Astrocyte of the hippocampus (primary cell): ENCODE measurements at places on chromosomes 2 and 18.

- peak; percentile 42 for DNase-seq
Measured at GRCh38 chr18:56286775-56287325, 351.5 kb downstream of the TXNL1 start.

GRCh38 chr2:19235308-19235707 is 123.1 kb downstream of the OSR1 start:
- no peak for DNase-seq

GRCh38 chr2:10876394-10876793 is 35.3 kb upstream of the KCNF1 start:
- no peak for DNase-seq

GRCh38 chr2:189402932-189403331 is 38.3 kb upstream of the WDR75 start:
- DNase-seq: peak; percentile 58

DNA sequence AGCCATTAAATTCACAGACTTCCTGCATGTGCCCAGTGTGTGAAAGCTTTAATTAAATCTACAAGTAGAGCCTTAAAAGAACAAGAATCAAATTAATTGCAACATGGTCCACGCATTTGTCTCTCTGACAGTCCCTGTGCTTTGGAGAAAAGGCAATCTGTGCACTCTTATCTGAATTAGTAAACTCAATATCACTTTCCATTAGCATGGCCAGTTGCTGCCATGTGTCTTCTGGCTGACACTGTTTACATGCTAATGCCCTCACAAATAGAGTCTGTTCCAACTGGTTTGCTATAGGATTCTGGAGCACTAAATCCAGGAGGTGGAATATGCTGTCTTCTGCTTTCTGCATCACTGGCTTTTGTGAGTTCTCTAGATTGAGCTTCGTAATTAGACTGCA is 434.5 kb upstream of the RAB12 start:
- DNase-seq: no peak

- DNase-seq: peak; percentile 87
Measured at GRCh38 chr18:13112982-13113381, 105.6 kb upstream of the LDLRAD4 start.

- DNase-seq: peak; percentile 28
Measured at GRCh38 chr2:211033765-211034164, 477.4 kb downstream of the CPS1 start.

GRCh38 chr2:31334311-31335026 is 80.1 kb downstream of the XDH start:
- no peak for DNase-seq

- peak; percentile 6 for DNase-seq
Measured at GRCh38 chr2:102698369-102699111, 63.3 kb upstream of the TMEM182 start.

DNA sequence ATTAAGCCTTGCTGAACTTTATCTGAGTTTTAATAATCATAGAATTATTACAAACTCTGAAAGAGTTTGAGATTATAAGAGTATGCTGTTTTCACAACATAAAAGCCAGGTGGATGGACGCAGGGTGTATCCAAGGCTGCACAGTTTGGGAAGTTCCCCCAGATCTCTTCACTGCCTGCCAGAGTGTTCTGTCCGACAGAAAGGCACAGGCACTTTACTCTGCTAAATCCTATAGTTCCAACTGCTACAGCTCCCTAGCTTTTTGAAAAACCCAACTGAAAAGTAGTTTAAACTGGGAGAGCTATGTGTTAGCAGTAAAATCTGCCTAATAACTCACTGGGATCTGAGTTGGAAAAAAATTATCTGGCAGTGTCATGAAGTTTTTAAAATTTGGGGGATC is 38.0 kb downstream of the MFSD6 start:
- no peak for DNase-seq

DNA sequence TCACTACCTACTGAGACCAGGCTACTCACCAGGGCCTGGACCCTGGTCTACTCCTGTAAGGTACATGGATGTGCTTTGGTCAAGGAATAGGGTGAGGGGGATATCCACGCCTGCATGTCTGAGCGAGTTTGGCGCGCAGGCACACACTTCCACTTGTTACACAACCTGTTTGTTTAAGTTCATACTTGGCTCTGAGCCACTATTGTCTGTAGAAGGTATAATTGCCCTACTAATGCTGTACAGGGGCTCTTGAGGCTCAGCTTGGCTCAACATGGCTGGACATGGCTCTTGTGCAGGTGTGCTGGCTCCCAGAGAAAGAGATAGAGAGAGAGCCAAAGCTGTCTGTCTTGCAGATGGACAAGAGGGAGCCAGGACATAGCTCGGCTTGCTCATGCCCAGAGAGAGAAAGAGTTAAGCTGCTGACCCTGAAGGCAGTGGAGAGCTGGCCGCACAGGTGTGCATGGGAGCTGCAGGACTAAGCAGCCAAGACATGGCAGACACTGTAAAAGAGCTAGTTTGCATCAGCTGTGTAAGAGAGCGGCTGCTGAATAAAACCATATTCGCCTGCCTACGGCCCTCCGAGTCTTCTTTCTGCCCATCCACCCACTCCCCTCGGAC is 35.2 kb downstream of the NPPC start:
- DNase-seq: no peak

GRCh38 chr2:239574434-239575156 is 173.8 kb upstream of the HDAC4 start:
- DNase-seq: no peak

DNA sequence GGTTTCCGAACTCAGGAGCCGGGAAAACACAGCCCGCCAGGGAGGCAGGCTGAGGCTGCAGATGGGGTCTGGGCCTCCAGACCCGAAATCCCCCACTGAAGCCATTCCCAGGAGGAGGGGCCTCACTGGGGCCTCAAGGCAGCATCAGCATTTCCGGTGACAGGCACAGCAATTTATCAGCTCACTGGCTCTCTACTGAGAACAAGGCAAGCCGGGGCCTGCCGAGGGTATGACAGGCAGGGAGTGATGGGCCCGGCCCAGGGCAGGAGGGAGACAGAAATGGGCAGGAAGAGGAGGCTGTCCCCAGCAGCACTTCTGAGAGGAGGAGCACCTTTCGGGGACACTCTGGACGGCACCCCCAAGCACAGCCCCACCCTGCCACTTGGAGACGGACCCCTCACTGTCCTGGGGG is 12.5 kb downstream of the SDC1 start:
- DNase-seq: peak; percentile 57

GRCh38 chr2:9950521-9951271 is 797 bp upstream of the GRHL1 start:
- DNase-seq: peak; percentile 68

GRCh38 chr2:55109219-55109891 is 59.1 kb upstream of the RTN4 start:
- no peak for DNase-seq

DNA sequence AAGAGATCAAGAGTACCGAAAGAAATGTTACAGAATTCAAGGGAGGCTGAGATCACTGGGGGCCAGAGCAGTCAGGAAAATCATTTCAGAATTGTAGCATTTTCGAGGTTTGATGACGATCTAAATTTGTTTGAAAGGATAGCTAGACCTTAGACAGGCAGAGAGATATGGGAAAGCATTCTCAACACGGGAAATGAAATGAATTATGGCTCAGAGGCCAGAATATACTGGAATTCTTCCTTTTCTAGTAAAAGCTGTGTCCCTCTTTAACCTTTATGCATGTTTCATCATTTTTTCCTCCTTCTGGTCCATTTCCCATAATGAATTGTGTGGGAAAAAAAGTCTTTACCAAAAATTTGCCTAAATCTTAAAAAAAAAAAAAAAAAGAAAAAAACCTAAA is 78.8 kb downstream of the NABP1 start:
- DNase-seq: no peak

- DNase-seq: peak; percentile 69
Measured at GRCh38 chr2:112483042-112483473, 1.1 kb downstream of the TTL start.

- peak; percentile 88 for DNase-seq
Measured at GRCh38 chr2:221997100-221997499, 301.7 kb downstream of the PAX3 start.

- DNase-seq: no peak
Measured at GRCh38 chr18:58266291-58266690, 222.3 kb downstream of the NEDD4L start.
